ENCODE measurements at places on chromosomes 4 and X. TPM values are rescaled to one million over a fixed set of nuclear protein-coding genes. Genes with fewer than 3 reads are reported as not detected.

GRCh38 chr4:48960988-48961635, 25.0 kb upstream of the CWH43 start:
- no peak for DNase-seq

GRCh38 chrX:63869506-63869905, 84.5 kb upstream of the ARHGEF9 start:
- DNase-seq, result no peak

GRCh38 chr4:120775431-120775830, 147.1 kb downstream of the PRDM5 start:
- no peak for DNase-seq

DNA sequence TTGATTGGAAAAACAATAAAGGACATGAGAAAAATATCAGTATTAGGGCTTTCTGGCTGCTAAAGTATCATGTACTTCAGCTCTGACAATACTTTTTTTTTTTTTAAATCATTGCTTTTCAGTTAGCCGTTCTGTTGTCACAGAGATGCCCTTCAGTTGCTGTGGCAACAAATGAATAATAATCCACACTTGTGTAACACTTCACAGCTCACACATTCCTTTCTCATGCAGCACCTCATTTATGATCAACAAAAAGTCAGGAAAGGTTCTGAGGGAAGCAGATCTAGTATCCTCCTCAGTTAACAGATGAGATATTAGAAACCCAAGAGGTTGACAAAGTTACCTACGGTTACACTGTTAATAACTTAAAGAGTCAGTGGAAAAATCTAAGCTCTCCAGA, 444.2 kb upstream of the SLIT2 start:
- DNase-seq, result peak; percentile 8

- no peak for DNase-seq
Observed at GRCh38 chr4:167084321-167084720, 150.0 kb downstream of the SPOCK3 start.

GRCh38 chrX:107825698-107826237, at the start of gene MID2:
Gene MID2 (plus strand): TSS chrX:107825866. CDS start chrX:107826427, 561 bp downstream.
- DNase-seq, result peak; percentile 63

GRCh38 chrX:118904218-118904617, 70.2 kb upstream of the LONRF3 start:
- no peak for DNase-seq

- DNase-seq, result no peak
Observed at GRCh38 chr4:18052158-18052557, 30.6 kb upstream of the LCORL start.

DNA sequence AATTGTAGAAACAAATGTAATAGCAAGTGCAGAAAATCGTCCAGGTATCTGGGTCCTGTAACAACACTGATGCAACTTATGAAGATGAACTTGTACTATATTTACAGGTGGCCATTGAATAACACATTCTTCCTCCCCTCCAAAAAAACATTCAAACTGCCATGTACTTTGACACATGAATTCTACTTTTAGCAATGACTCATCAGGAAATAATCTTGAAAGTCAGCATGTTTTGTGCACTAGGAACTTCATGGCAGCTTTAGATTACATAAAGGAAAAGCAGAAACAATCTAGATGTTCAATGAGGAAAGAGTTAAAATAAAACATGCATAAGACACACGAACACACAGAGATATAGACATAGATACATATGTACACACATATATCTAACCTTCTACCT, 2.5 kb downstream of the PABPC1L2A start:
- DNase-seq, result no peak

GRCh38 chr4:7144374-7145290, 47.7 kb upstream of the SORCS2 start:
- no peak for DNase-seq

GRCh38 chr4:128177498-128177897, 110.1 kb downstream of the PGRMC2 start:
- no peak for DNase-seq

- DNase-seq, result peak; percentile 74
Observed at GRCh38 chr4:1345903-1346780, 866 bp upstream of the UVSSA start.

DNA sequence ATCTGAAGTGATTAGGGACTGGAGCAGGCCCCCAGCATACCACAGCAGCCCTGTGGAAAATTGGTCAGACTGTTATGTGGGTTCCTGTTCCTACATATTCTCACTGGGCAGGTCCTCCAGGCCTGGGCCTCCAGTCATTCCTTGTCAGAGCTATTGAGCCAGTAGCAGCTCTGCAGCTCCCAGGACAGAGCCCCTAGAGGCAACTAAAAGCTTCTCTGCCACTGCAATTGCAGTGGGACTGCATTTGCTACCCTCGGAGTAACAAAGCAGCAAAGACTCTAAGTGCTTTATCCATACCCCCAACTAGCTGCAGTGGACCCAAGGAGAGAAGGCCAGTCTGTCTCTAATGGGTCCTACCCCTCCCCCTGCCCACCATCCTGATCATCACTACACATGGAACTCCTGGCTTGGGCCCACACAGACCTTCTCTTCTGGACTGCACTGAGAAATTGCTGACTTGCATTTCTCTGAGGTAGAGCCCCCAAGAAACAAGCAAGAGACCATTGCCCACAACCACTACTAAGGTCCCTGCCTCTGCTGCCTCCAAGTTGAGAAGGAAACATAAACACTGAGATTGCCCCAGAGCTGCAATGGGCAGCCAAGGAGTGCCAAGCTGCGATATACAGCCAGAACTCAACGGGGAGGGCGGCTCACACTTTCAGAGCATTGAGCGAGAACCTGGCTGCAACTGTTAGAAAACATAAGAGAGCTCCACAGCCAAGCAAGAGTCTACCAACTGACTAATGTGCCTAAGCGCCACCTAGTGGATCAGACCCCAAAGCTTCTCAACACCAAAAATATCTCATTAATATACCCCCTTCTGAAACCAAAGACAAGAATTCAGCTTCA, 738.7 kb upstream of the NDST4 start:
- DNase-seq, result peak; percentile 46

GRCh38 chr4:146071390-146071789, 104.1 kb upstream of the LSM6 start:
- DNase-seq, result no peak

GRCh38 chr4:133581996-133582619, 433.0 kb downstream of the PCDH10 start:
- DNase-seq, result no peak

GRCh38 chrX:35728481-35728880, 69.7 kb upstream of the MAGEB16 start:
- DNase-seq, result no peak

- no peak for DNase-seq
Observed at GRCh38 chr4:13528821-13529127, 15.5 kb downstream of the NKX3-2 start.

UGT2B17 gene
- not detected for total RNA-seq

NMU gene
- total RNA-seq, result 6.2 TPM

ATP2B3 gene
- 0.41 TPM for total RNA-seq

MTMR1 gene
- 37.1 TPM for total RNA-seq

EGF gene
- total RNA-seq, result 16.9 TPM

RAB41 gene
- total RNA-seq, result not detected

CYLC1 gene
- total RNA-seq, result not detected

TIMP1 gene
- total RNA-seq, result 54.4 TPM

IL13RA2 gene
- total RNA-seq, result 1.6 TPM
